Stimulated activated CD4-positive, alpha-beta T cell treated with anti-CD3 and anti-CD28 coated beads, Interleukin-2, amount 100 ng/mL, for 4 hours (primary cell): ENCODE measurements at places on chromosomes 11 and 22.
A peak's percentile ranks its signal among the peaks of the same experiment; 100 is the strongest.

GRCh38 chr11:131486100-131486499 is 115.7 kb downstream of the NTM start:
- no peak for DNase-seq

DNA sequence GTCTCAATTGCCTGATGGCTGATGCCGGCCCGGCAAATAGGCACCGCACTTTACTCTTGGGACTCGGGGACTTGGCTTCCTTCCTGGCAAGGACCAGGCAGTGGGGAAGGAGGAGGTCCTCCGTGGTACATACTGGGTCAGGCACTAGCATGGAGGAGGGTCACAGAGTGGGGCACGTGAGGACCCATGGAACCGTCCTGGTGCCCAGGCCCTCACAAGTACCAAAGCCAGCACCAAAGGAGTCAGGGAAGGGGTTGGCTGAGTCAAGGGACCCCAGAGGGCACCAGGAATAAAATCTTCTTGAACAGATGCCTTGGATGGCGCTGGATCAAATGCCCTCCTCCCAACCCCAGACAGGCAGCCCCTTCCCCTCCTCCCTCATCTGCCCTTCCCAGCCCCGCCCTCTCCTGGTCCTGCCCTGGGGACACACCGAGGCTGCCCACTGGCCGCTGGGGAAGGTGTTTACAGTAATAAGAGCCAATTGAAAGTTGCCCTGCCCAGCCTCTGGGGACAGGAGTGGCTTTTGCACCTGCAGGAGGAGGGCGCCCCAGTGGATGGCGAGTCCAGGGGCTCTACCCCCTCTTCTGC is 5.6 kb upstream of the CARNS1 start:
- DNase-seq, result no peak

DNA sequence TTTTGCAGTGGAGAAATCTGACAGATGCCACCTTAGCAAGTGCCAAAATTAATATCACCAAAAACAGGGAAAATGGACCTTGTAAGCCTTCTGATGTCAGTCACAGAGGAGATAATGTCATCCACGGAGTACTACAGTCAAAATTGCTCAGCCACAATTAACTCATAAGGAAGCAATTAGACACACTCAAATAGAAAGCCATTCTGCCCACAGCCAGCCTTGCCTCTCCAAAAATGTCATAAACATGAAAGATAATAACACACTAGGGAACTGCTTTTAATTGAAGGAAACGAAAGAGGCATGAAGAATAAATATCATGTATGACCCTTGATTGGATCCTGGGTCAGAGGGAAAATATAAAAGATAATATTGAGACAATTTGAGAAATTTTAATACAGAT is 505.6 kb upstream of the API5 start:
- no peak for DNase-seq

DNA sequence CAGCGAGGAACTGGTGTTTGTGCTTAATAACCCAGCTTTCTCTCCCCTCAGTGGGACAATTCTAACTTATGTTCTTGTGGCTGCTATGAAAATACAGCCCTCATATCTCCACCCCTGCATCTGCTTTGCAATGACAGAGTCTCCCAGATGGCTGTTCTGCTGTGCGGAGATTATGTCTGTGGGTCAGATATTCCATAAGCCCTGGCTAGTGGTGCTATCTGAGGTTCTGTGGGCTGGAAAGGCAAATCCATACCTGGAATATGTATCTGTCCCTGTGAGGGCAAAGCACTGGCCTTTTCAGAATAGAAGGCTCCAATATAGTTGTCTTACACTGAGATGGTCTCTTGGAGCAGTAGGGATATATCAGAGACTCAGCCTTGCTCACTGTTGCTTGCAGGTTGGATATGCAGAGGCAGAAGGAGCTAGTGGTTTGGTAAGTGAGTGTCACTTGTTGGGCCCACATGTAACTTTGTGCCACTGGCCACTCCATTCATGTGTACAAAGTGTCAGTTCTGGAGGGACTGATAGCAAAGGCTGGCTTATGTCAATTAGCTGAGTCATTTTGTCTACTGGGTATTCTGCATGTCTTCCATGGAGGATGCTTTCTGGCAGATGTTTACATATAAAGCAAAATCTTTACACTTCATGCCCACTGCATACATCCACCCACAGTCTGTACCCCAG is 246.6 kb downstream of the FAM76B start:
- DNase-seq, result no peak

DNA sequence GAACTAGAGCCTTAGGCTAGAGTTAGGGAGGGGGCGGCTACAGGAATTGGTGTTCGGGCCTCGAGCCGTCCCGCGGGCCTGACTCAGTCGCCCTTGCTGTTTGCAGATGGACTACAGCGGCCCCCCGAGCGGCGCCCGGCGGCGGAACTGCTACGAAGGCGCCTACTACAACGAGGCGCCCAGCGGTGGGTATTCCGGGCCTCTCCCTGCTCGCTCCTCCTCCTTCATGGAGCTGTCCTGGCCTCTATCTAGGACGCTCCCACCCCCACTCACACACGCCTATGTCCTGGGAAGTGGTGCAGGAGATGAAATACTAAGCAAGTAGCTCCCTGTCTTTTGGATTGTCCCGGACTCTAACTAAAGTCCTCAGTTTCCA is 1.4 kb downstream of the MYOD1 start:
- no peak for DNase-seq

DNA sequence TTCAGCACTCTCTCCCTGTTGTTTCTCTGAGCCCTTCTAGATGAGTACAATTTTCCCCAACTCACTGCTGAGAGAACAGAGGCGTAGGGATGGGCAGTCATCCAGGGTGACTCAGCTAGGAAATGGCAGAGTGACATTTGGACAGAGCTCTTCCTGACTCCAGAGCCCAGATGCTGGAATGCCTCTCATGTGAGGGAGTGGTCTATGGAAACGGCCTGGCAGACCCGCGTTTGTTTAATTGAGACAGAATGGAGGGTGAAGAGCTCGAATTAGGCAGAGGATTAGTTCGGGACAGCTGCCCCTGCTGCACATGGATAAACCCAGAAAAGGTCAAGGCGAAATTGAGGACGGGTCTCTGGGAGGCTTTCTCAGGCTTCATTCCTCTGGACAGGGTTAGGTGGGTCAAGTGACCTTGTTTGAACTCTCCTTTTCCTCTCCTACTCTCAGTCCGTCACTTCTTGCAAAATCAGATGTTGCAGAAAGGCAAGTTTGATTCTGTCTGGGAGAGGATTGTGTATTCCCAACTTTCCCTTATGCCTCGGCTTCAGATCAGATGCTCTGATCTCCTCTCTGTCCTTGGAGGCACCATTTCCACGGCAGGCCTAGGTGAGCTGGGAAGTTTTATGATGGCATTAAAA is 7.6 kb upstream of the LMO2 start:
- no peak for DNase-seq

DNA sequence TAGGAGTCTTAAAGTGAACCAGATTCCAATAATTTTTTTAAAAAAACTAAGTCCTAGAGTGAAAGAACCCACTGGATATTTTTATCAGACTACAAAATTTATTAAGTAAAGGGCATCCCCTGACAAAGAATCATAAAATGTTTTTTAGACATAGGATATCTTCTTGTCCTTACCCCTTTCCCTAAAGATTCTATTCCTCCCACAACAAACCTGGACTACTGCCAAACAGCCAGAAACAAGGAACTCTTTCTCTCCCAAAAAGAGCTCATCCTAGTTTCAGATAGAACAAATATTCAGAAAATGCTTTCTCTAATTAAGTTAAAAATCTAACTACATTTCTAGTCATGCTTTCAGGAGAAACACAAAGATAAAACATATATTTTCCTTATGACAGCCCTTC is 327.1 kb downstream of the FAM181B start:
- no peak for DNase-seq

DNA sequence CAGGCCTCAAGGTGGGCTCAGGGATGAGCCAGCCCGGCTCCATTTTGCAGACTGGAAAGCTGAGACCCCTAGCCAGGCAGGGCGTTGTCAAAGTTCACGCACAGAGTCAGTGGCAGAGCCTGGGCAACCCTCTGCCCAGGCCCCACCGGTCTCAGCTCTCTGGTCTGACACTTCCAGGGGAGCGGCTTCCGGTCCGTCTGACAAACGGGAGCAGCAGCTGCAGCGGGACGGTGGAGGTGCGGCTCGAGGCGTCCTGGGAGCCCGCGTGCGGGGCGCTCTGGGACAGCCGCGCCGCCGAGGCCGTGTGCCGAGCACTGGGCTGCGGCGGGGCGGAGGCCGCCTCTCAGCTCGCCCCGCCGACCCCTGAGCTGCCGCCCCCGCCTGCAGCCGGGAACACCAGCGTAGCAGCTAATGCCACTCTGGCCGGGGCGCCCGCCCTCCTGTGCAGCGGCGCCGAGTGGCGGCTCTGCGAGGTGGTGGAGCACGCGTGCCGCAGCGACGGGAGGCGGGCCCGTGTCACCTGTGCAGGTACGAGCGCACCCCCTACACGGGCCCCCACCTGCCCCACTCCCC is 36.0 kb downstream of the CD6 start:
- no peak for DNase-seq

- no peak for DNase-seq
Measured at GRCh38 chr22:39466228-39467006, 9.6 kb downstream of the MGAT3 start.

DNA sequence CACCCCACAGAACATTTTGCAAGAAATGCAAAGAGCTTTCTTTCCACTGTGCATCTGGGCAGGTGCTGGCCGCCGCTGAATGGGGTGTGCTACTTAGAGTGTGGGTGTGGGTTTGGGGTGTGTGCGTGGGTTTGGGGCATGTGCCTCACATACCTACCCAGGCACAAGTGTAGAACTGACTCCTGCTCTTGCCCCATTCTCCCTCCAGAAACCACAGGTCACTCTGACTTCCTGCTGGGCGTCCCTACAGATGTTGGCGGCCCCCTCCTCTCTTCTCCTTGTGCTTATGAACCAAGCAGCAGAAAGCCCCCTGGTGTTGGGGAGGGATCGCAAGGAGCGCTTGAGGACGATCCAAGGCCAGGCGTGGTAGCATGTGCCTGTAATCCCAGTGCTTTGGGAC is 63.9 kb downstream of the GRIK4 start:
- DNase-seq, result no peak

GRCh38 chr11:58301576-58301975 is 33.5 kb upstream of the OR10W1 start:
- DNase-seq, result no peak

- DNase-seq, result no peak
Measured at GRCh38 chr11:47765086-47765485, 2.1 kb downstream of the FNBP4 start.

DNA sequence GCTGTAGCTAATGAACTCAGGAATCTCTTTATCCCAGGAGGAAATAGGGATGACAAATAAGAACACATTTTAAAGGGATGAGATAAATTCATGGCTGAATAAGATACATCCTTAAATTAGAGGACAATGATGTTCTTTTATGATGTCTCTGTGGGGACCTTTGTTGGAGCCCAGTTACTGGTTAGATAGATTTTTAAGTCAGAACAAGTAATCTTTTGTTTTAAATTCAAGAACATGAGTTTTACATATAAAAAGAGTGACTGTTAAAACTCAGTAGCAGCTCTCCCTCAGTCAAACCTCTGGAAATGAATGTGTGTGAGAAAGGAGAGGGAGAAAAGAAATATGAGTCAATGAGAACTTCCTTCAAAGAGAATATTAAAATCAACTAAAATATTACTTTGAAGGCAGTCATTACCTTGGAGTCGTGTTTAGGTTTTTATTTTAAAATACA is 241.6 kb downstream of the SWAP70 start:
- no peak for DNase-seq

DNA sequence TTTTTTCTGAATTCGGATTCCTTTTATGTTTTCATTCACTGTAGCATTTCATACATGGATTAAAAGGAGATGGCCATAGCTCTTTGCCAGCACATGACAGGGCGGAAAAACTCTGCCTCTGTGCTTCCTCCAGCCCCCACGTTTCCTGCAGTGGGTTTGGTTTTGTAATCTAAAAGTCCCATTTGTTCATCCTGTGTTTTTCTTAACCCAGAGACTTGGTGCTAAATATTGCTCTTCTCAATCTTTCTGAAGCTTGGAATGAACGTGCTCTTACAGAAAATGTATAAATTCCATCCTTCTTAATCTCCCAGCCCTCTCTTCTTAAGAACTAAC is 89.9 kb downstream of the PPP6R3 start:
- DNase-seq, result peak; percentile 24

- DNase-seq, result no peak
Measured at GRCh38 chr11:48074425-48075181, 94.2 kb downstream of the PTPRJ start.

- no peak for DNase-seq
Measured at GRCh38 chr11:84261707-84262106, 975.5 kb upstream of the CCDC90B start.

- no peak for DNase-seq
Measured at GRCh38 chr22:41367039-41367679, 14.6 kb upstream of the TEF start.

GRCh38 chr11:107413352-107413751 is 44.3 kb downstream of the CWF19L2 start:
- no peak for DNase-seq

- DNase-seq, result no peak
Measured at GRCh38 chr11:17185938-17186337, 21.8 kb downstream of the PIK3C2A start.

DNA sequence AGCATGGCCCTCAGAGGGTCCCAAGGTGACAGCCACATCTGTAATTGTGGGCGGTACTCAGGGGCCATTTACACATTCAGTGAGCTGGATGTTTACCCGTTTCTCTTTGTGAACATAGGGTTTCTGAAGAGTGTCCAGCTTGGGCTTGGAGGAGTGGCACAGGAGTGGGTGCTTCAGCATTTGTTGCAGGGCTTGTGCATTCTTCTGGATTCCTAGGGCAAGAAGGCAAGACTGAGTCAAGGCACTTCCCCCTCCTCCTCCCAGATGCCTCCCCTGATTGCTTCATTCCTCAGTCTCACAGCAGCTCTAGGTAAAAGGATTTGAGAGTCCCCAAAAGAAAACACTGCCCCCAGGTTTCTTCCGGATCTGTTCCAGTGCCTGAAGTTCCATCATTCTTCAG is 95.4 kb downstream of the RNF169 start:
- no peak for DNase-seq
